ENCODE measurements at places on chromosomes 6 and 20.

GRCh38 chr20:3925113-3925695 lies 36.0 kb downstream of the PANK2 start:
- DNase-seq = no peak

GRCh38 chr6:112770308-112770707 lies 423.2 kb downstream of the RFPL4B start:
- no peak for DNase-seq

DNA sequence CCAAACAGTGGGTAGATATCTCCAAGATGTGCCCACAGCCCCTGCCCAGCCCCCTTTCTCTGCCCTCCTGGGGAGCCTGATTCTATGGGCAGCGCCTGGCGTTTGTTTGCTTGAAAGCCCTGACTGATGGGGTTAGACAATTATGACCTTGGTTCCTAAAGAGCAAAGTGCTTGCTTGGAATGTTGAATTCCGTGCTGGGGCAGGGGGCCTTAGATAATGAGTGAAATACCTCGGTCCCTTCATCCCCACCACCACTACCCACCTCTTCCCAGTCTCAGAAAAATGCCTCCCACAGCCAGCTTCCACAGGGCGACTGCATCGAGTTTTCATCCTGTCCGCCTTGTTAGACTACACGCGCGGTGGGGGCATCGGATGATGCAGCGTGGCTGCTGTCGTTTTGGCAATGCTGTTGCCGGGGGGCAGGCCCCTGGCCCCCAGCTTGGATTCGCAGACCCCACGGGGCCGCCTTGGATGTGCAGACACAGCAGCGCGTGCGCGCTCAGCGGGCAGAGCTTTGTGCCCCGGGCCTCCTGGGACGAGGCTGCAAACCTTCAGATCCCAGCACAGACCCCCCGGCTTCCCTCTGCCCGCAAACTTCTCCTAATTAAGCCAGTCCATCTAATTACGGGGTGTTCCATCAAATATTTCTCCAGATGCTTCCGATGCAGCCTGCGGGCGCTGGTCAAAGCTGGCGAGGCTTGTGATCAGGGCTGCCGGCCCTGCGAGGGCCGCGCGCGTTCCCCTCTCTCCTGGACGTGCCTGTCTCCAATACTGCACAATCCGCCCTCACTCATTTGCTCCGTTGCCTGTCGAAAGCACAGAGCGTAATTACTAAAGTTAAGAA lies 86.1 kb downstream of the LINC00237 start:
- no peak for DNase-seq

GRCh38 chr20:62632575-62633090 lies 9.7 kb upstream of the SLCO4A1 start:
- no peak for DNase-seq

Data from activated naive CD4-positive, alpha-beta T cell (primary cell).